Urothelium cell line (cell line): ENCODE measurements at places on chromosomes 1 and 21.

DNA sequence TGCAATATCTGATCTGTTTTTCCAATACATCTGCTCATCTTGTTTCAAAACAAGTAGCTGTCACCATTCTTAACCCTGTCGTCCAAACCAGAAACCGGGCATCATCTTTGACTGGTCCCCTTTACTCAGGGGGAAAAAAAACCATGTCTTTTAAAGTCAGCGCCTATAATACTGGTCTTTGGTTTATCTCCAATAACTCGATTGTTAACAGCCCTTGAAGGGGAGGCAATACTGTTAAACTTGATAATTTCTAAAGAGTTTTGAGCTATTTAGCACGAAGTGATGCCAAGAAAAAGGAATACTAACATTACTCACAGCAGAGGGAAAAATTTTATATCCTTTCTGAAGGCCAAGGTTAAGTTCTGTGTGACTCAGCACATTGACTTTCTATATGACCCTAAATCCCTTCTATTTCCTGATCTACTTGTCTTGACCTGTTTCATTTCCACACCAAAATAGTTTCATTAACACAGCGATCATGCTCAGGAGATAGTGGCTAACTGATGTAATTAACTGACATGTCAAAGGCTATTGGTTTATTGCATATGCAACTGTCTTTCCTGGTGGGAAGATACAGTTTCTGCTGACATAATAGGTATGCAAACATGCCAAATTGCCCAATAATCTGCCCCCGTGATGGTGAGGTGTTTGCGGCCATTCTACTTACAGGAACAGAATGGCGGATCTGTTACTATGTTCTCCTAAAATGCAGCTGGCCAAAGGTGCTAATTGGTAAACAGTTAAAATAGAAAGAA, 59.1 kb downstream of the NFIA start:
- DNase-seq: no peak

GRCh38 chr1:186839041-186839400, 10.3 kb downstream of the PLA2G4A start:
- DNase-seq: no peak

DNA sequence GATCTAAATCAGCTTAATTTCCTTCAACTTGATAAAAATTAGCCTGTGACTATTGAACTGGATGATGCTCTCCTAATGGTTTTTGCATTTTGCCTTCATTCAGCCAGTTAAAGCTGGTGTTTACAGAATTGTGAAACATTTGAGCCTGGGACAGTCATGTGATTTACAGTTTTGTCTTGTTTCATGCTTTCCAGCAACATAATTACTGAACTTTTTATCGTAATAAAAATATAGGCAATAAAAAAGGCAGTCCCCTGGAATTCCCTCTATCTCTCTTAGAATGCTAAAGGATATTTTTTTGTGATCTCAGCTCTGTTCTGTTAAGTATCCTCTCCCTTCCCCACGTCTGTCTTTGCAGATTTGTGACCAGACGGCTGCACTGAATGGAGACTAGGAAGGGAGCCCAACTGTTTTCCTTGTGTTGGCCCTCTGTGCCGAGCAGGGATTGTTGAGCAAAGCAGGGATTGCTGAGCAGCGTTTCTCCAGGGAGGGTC, 70.3 kb upstream of the RGL1 start:
- no peak for DNase-seq

- no peak for DNase-seq
These were observed 450.2 kb downstream of the KIF26B start for GRCh38 chr1:245604979-245605378.

DNA sequence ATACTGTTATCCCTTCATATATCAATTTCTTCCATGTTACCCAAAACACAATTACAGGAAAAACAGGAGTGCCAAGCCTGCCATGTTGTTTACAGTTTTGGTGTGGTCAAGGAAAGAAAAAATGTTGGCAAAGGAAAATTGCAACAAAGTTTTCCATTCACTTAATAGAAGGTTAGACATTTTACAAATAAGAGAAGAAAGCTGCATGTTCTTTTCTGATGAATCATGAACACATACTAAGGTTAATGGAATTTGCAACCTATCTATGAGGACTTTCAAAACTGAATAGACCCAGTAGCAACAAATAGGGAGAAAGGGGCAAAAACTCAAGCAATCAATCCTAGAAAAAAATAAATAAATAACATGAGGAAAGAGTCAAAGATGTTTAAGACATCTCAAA, 556.7 kb downstream of the DPYD start:
- peak; percentile 13 for DNase-seq

- no peak for DNase-seq
These were observed 31.8 kb upstream of the CSF3R start for GRCh38 chr1:36514501-36514900.

DNA sequence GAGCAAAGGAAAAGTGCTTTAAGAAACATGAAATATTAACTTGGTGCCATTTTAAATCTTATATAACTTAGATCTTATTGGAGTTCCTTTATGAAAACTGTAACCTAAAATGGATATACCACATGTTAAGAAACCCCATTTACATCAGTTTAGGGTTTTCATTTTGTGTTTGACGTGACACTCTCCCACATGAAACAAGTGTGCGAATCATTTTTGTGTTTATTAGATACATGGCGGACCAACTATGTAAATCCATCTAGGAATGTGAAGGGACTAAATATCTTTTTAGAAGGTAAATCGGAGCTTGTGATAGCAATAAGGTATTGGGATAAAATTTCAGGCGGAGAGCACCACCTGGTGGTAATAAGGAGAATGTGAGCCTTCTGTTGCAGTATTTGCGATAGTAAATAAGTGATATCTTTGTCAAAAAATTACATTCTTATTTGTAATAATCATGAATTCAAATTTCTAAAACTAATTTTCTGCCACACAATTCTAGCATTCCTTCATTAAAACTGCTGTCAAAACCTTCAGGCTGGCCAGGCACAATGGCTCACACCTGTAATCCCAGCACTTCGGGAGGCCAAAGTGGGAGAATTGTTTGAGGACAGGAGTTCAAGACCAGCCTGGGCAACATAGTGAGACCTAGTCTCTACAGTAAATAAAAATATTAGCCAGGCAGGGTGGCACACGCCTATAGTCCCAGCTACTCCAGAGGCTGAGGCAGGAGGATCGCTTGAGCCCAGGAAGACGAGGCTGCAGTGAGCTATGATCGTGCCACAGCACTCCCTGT, 31.3 kb downstream of the SMAP2 start:
- DNase-seq: peak; percentile 49

DNA sequence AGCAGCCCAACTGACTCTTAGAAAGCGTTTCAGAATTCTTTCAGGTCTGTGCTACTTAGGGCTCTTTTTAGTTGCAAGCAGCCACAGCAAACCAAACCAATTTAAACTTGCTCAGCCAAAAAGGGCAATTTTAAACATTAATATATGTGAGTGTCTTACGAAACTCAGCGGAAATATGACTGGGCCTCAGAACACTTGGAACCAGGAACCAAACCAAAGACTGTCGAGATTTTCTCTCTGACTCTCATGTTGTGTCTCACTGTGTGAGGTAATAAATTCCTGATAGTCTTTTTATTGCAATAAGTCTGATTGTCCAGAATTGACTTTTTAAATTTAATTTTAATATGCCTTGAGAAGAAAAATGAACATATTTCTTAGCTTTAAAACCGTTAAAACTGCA, 122.3 kb downstream of the SYF2 start:
- no peak for DNase-seq

DNA sequence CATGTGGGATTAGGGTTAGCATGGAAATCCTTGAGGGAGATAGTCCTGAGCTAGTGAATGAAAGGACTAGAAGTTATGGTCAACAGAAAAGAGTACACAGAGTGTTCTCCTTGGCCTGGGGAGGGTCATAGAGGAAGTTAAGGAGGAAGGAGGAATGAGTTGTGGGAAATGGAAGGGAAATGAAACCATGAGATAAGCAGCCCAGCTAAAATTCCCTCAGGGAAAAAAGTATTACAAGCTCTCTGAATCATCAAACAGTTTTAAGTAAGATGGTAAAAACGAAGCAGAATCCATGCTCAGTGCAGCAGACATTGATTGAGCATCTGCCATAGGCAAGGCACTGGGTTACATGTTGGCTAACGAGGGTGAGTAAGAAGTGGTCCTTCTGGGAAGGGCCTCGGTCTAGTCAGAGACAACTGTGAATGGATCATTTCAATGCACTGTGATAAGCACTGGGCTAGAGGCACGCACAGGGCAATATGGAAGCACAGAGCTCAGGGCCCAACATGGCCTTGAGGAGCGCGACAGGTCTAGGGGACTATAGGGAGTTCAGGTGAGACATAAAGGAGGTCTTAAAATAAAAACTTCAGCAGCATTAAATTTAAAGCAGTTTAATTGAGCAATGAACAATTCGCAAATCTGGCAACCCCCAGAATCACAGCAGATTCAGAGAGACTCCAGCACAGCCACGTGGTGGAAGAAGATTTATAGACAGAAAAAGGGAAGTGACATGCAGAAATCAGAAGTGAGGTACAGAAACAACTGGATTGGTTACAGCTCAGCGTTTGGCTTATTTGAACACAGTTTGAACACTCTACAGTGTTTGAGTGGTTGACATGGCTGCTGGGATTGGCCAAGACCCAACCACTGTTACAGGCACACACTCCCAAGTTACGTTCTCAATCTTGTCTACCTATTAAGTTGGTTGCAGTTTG, 219.5 kb downstream of the HLX start:
- DNase-seq: no peak

DNA sequence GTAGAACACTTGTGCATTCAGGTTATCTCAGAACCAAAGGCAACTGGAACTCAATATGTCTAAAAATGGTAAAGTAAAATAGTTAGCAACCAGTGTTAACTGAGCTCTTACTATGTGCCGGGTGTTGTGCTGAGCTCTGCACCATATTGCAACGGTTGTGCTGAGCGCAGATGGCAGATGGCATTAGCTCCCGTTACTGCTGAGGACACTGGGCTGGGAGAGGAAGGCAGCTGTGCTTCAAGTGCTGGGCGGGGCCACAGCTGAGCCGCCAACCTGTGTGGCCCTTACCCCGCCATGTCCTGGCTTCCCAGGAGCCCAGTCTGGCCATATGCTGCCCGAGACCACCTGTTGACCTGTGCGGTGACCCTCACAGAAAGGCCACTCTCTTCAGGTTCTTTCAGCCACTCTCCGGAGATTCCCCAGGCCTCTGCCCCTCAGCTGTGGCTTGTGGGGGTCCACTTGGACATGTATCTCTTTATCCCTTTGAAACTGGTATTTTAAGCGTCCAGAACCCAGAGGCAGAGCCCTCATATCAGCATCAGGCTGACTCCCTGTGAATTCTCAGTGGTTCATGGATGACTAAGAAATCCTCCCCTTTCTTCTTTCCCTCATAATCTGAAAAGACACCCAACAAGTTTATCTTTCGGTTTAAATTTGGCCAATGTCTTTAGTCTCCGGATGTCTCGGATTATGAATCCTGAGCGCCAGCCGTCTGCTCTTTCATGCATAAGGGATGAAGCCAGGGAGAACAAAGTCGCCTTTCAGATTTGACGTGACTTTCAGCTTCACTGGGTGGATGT, 26.4 kb downstream of the LDLRAP1 start:
- no peak for DNase-seq

DNA sequence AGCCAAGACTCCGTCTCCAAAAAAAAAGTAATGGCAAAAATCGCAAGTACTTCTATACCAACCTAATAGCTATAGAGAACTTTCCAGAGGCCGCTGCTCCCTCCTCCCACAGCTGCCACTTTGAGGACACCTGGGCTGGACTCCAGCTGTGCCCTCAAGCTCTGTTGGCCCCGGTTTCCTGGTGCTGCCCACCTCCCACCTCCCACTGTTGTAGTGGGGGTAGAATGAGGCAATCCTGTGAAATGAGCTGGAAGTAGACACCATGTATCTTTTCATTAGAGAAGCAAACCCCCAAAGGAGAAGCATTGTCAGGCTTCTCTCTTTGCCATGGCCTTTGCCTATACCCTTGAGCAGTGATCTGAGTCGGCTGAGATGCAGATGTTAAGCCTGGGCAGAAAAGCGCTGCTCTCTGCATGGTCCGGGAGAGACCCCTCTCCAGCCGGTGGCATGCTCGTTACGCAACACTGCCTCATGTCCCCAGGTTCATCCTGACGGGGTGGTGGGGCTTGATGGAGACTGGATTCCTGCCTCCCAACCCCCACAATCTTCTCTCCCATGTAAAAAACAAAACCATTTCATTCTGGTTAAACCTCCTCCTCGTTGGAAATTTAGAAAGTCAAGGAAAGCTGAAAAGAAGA, 39.7 kb downstream of the SIM2 start:
- DNase-seq: no peak

DNA sequence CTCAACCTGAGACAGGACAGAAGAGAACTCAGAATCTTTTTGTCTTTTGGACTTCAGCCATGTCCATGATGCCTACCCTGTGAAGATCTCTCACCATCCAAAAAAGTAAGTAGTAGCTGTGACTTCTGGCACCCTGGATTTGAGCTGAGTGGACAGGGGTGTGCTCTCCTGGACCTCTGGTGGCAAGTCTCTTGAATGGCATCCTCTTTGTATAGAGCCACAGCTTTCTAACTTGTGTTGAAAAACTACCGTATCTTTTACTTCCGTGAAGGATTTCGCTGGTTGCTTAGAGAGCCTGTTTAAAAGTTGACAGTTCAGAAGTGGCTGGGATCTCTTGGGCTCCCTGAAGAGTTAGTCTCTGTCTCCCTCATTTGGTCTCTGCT, 1.8 kb downstream of the MFN2 start:
- peak; percentile 47 for DNase-seq

DNA sequence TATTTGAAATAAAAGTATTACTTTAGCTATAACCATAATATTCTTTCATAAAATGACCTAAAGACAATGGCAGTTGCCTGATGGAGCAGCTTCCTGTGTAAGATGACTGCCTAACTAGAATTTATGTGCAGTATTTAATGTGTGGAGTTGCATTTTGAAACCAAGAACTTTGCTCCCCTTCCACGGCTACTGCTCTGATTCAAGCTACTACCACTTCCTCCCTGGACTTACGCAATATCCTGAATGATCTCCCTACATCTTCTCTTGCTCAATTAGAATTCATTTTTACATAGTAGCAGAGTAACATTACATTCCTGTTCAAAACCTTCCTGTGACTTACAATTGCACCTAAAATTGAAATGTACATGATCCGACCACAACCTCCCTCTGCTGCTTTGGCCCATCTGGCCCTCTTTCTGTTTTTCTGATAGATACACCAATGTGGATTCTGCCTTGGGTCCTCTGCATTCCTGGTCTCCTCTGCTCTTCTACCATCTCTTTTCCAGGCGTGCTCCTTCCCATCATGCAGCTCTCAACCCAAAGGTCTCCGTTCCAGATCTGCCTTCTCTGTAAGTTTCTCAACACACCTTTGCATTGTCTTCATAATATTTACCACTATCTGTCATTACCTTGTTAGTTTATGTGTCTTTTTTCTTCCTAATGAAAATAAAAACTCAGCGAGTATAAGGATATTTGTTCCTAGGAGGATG, 47.4 kb upstream of the USP25 start:
- no peak for DNase-seq

- DNase-seq: no peak
These were observed 13.1 kb upstream of the VAMP4 start for GRCh38 chr1:171754971-171755370.

- peak; percentile 89 for DNase-seq
These were observed 125.9 kb downstream of the RHOU start for GRCh38 chr1:228860911-228861831.

GRCh38 chr1:151164732-151165280, 896 bp downstream of the LYSMD1 start:
- no peak for DNase-seq
